AG04450 (cell line): ENCODE measurements at places on chromosomes 5 and 9.

DNA sequence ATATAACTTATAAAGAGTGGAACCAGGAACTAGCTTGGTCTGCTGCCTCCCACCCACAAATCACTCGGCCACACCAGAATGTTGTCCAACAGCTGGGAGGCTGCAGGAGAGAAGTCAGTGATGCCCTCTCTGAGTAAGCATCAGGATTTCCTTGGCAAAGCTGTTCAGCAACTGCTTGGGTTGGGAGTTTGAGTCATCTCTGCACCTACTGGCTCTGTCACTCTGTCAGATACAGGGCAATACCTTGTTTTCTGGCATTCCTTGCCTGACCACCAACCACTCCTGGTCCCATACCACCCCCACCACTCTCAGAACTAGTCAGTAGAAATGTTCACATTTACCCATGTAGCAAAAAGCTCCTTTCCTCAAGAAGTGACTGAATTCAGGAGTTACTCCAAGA lies 36.8 kb upstream of the GCNT4 start:
- no peak for DNase-seq

- no peak for DNase-seq
These were observed 14.5 kb downstream of the SH2D3C start for GRCh38 chr9:127763918-127764384.

DNA sequence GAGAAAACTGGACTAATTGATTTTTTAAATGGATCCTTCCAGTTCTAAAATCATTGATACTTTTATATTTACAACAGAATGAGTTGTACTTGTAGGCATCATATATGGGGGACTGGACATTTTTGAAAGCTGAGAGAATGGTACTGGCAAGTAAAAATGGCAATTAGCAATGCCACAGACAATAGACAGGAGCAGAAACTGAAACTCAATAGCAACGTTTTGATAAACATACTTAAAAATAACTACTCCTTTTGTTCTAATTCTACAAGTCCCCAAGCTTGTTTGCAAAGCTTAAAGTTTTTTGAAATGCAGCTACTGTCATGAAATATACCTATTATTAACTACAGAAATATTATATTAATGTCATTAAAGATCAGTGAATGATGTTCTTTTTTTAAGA lies 52.8 kb upstream of the FBXL7 start:
- no peak for DNase-seq

- no peak for DNase-seq
These were observed 43.7 kb upstream of the SHOC1 start for GRCh38 chr9:111838439-111838838.

DNA sequence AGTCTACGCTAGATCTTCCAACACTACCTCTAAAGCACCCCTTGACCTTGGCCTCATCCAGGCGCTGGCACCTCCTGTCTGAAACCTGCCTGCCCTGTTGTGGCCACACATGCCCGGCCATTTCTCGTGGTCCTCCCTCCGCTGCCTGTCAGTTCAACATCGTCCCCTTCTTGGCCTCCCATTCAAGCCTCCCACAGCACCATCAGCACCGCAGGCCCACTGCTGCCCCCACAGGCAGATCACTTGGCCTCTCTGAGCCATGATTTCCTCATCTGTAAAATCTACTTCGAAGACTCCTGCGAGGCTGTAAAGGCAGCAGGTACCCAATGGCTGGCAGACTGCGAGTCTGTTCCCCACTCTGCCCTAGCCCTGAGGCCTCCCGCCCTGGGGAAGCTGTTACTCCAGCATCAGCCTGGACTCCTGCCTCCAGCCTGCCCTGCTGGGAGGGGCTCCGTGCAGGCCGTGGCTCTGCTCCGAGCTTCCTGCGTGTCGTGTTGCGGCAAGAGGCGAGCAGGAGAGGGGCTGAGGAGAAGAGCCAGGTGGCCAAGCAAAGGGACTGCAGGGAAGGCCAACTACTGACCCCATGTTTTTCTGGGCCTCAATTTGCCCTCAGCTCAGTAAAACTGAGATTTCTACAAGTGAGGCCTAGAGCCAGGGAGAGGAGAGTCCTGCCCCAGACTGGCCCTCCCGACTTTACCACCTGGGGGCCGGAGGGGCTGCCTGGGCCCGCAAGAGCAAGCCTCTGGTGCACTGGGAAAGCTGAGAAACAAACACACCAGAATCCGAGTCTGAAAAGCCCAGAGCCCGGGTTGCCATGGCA lies 70.5 kb upstream of the LRRTM2 start:
- DNase-seq: no peak

DNA sequence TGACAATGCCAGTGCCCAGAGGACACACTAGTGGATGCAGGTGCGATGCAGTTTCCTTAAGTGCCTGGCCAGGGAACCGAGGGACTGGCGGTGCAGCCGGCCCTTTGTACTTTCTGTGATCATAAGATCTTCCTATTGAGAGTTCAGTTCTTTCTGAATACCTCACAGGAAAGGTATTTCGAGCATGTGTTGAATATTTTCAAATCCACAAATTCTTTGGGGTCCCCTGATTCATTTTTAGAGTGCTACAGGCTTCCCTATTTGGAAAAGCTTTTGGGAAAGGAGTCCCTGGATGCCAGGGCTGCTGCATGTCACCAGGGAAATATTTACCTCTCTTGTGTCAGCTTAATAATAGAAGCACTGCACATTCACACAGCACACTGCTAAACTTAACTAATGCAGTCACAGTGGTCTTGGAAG lies 281.5 kb downstream of the GADD45G start:
- DNase-seq: no peak
